ENCODE measurements at places on chromosomes 4 and X.
A peak's percentile ranks its signal among the peaks of the same experiment; 100 is the strongest.

GRCh38 chrX:72073633-72074032 lies 58.1 kb downstream of the RTL5 start:
- no peak for DNase-seq

GRCh38 chr4:118289794-118290193 lies 63.0 kb downstream of the PRSS12 start:
- no peak for DNase-seq

DNA sequence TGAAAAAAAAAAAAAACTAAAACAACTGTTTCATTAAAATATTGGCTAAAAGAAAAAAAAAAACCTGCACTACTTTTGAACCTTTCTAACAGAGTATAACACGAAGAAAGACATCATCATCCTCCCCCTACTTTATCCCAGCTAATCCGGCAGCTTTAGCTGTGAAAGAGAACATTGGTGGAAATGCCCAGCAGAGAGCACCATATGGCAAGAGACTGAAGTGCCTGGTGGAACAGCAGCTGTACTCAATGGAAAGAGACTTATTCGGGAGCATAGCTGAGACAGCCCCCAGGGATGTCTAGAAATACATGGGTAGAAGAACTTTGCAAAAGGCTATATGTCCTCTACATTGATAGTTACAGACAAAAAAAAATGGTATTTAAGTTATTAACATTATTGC lies 30.3 kb downstream of the STPG2 start:
- no peak for DNase-seq

DNA sequence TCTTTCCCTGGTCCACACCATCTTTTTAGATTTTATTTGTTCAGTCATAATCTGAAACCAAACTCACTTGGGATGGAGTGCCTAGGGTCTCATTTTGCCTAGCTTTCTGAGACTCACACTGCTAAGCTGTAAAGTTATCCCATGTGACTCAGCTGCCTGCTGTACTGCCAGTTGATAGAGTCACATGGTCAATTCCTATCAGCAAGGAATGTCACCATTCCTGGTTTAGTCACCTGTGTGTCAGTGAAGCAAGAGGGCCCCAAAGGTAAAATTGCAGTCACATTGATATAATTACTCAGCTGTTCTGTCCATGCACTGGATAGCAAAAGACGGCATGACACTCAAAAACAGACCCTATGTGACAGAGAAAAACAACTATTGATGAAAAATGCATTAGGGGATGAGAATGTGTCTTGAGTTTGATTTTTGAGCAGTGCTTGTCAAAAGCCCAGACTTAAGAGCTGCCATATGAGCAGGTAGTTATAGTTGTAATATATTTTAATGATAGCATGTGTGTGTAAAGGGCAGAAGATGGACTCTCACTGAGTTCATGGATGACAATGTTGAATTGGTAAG lies 413.2 kb downstream of the PPARGC1A start:
- DNase-seq = no peak

- DNase-seq = peak; percentile 11
These were observed 90.6 kb downstream of the LRP2BP start for GRCh38 chr4:185304944-185305690.

DNA sequence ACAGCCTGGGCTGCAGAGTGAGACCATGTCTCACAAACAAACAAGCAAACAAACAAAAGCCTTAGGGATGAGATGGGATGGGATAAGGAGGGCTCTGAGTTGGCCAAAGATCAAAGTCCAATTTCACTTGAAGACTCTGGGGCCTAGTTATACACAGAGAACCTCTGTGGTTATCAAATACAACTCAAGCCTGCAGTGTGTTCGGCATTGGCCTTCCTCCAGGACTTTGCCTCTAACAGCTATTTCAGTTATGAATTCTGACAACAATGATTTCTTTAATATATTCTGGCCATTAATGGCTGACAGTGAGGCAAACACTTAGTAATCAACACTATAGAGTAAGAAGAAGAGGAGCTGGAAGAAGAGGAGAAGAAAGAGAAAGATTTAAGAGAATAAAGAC lies 171.1 kb downstream of the PDGFRA start:
- no peak for DNase-seq

- DNase-seq = no peak
These were observed 106.0 kb upstream of the LRPAP1 start for GRCh38 chr4:3638080-3638795.

GRCh38 chrX:71545364-71545763 lies 12.5 kb downstream of the OGT start:
- DNase-seq = no peak

DNA sequence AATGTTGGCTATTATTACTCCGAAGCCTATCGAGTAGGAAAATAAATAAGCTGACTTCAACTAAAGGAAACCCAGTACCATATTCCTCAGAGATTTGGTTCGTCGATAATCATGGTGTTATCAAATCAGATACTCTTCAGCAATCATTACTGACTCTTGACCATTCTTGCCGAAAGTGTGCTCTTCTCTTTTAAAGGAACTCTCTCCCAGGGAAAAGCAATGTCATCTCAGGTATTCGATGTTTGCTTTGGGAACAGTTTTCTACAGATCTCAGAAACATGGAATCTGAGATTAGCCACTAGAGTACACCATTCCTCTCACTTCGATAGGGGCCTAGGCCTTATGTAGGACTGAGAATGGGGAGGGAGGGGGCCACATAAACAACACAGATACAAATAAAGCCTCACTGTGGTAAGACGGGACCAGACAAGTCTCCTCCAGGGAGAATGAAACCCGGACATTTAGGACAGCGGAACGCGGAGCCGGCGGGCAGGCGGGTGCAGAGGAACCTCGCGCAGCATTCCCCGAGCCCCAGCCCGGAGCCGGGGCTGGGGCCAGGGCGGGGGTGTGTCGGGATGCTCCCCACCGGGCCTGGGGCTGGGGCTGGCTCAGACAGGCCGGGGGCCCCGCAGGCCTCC lies 581 bp downstream of the DNAJB14 start:
- DNase-seq = peak; percentile 23

- DNase-seq = peak; percentile 94
These were observed 492 bp upstream of the NKX3-2 start for GRCh38 chr4:13544606-13545393.

- no peak for DNase-seq
These were observed 302.9 kb downstream of the ARHGAP10 start for GRCh38 chr4:148034813-148035212.

DNA sequence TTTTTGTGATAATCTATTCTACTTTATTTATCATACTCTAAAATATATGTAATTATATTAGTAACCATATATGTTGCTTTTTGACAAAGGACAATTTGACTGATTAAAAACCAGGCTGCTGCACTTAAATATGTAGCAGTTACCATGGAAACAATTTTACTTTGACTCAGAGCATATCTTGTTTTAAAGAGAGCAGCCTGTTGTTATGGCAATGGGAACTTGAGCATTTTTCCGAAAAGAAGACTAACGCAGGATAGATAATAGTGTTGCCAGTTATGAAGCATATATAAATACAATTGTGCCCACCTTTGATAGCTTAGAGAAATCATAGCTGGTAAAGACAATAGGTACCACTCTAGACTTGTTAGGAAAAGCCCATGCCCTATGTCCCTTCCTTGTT lies 283.0 kb downstream of the GASK1B start:
- DNase-seq = no peak

- no peak for DNase-seq
These were observed 905 bp downstream of the NSUN7 start for GRCh38 chr4:40750461-40751258.

GRCh38 chr4:17811078-17811603 lies 362 bp downstream of the NCAPG start:
- peak; percentile 49 for DNase-seq

- DNase-seq = no peak
These were observed 6.0 kb downstream of the SPP1 start for GRCh38 chr4:87981486-87981885.

- no peak for DNase-seq
These were observed 180.0 kb upstream of the LNX1 start for GRCh38 chr4:53771326-53771725.

GRCh38 chrX:81201071-81201470 lies 642 bp downstream of the HMGN5 start:
- no peak for DNase-seq

DNA sequence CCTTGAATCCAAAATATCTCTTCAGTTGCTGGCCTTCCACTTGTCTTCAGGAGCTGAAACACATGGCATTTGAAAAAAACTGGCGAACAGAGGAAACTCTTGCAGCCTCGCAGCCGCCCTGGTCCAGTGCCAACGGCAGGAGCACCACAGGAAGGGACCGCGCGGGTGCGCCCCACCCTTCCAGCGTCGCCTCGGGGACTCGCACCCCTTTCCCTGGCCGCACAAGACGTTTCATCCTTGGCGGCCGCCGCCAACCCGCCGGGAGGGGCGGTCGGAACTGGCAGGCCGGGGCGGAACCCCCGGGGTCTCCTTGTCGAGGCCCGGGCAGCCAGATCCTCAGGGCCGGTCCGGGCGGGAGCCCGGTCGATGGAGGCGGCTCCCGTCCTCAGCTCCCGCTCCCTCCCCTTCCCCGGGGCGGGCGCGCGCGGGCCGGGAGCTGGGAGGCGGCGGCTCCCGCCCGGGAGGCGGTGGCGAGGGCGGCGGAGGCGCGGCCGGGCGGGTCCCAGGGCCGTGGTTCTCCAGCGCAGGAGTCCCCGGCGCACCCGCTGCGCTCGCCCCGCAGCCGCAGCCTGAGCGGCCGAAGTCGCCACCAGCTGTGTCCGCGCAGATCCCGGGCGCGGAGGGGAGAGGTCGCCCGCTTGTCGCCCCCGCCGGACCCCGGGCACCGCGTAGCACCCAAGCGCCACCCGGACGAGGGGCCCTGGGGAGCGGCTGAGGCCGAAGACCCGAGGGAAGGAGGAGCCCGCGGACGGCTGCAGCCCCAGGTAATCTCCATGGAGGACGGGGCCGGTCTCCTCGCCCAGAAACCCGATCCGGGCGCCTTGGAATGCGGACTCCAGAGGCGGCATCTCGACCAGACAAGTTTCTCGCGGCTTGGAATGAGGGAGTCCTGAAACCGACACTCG lies 886 bp upstream of the NDST3 start:
- DNase-seq = peak; percentile 31

- no peak for DNase-seq
These were observed 901.0 kb downstream of the FAT4 start for GRCh38 chr4:126215759-126216158.

GRCh38 chrX:103941201-103941975 lies 21.0 kb upstream of the TMSB15B start:
- DNase-seq = peak; percentile 30

GRCh38 chr4:109294006-109294405 lies 8.5 kb downstream of the COL25A1 start:
- no peak for DNase-seq

DNA sequence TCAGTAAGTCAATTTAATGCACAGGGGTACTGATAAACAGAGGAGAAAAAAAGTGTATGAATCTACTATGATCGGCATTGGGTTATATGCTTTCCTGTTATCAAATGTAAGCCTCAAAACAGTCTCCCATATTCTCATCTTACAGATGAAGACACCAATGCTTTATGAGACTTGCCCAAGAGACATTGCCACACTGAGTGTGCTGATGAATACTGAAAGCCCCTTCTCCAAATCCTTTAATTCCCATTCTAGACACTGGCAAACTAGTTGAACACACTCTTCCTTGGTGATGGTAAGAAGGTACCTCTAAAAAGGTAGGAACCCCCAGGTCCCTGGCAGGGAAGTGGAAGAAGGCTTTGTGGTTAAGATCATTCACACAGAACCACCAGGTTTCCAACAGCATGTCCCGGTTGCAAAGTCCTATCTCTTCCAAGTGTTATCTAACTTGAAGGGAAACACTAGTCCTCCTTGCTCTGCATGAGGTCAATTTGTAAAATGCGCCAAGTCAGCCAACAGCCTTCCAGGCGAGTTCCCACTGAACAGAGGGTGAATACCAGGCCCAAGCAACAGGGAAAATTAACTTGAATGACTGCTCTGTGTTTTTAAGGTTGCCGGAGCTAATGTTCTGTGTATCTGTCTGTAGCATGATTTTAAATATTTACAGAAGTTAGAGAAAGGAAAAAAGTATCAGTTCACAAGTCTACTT lies 5.1 kb downstream of the SETD7 start:
- DNase-seq = no peak

DNA sequence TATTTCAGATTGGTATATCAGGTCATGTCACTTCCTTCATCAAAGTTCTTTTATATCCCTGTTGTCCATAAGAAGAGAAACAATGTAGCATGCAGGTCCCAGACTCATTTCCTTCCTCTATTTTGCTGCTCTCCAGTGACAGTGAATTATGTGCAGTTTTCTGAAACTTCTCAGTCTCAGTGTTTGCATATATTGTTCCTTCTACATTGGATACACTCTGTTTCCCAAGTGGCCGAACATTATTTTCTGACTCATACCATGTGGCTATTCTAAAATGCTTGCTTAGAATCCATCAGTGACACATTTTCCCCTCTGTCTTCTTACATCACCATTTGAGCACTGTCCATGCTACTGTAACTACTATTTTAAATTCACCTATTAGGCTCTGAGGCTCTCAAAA lies 305.7 kb downstream of the PDHA2 start:
- DNase-seq = no peak

DNA sequence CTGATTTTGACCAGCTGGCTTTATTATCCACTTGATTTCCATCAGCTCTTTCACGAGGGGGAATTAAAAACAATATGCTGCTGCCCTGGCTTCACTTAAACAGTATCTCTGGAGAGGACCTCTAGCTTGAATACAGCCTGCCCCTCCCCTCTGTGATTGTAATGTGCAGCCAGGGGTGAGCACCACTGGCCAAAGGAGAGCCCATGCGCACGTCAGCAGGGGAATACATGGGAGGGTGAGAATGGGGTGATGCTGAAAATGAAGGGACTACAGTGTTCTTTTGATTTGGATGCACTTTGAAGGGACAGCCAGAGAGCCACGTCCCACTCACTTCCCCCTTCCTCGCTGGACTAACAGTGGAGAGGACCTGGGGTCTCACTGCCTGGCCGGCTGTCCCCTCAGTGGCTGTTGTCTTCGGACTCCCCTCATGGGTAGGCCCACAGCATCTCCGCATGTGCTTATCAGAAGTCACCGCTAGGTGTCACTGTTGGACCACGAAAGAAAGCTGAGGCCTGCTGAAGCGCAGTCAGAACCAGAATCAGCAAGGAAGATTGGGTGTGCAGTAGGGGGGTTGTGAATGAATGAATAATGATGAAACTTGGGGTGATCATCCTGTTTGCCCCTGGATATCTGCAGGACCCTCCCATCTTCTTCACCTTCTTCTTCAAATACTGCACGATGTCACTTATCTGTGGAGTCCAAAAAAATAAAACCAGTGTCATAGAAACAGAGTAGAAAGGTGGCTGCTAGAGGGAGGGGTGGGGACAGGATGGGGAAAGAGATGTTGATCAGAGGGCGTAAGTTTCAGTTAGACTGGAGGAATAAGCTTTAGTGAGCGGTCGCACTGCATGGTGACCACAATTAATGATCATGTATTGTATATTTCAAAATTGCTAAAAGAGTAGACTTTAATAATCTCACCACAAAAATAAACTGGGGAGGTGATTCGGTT lies 32.8 kb downstream of the CLCN4 start:
- peak; percentile 77 for DNase-seq

- no peak for DNase-seq
These were observed 17.9 kb downstream of the REELD1 start for GRCh38 chr4:146232131-146232722.

DNA sequence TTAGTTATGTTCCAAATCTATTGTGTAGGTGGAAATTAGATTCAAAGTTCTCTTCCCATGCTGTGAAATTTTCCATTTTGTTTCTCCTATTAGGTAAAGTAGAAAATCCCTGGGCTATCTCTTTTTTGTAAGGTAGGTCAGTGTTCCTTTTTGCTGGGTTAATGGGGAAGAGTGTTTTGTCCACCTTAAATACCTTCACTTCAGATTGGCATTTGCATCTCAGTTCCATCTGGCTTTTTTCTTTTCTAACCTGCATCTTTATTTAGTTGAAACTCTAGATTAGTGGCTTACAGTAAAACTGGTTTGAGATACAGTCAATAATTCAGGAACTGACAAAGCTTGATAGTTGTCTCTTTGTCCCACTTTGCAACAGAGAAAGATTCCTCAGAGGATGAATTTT lies 1115.8 kb downstream of the PDHA2 start:
- no peak for DNase-seq

Measured in NCI-H2081 (cell line).